ENCODE measurements at places on chromosomes 5 and 9. TPM values are rescaled to one million over a fixed set of nuclear protein-coding genes. Genes with fewer than 3 reads are reported as not detected.
A peak's percentile ranks its signal among the peaks of the same experiment; 100 is the strongest.

Gene BTNL8
- polyA plus RNA-seq: not detected

Gene SV2C
- under 0.01 TPM for polyA plus RNA-seq

Gene CARTPT
- polyA plus RNA-seq: not detected

Gene TAL2
- polyA plus RNA-seq: 0.10 TPM

Gene OR5C1
- polyA plus RNA-seq: not detected

Gene IL17B
- not detected for polyA plus RNA-seq

Gene FREM1
- not detected for polyA plus RNA-seq

GRCh38 chr9:101572316-101572715 lies 22.5 kb downstream of the PPP3R2 start:
- no peak for DNase-seq

GRCh38 chr9:133139246-133140173 lies 18.5 kb upstream of the RALGDS start:
- DNase-seq: no peak

- DNase-seq: no peak
Measured at GRCh38 chr9:77011973-77012821, 7.3 kb upstream of the FOXB2 start.

GRCh38 chr5:18370531-18370930 lies 736.3 kb downstream of the TAF11L14 start:
- no peak for DNase-seq

GRCh38 chr5:170640731-170641588 lies 137.1 kb downstream of the KCNIP1 start:
- DNase-seq: no peak

GRCh38 chr5:80963966-80964481 lies 3.9 kb downstream of the RASGRF2 start:
- no peak for DNase-seq

DNA sequence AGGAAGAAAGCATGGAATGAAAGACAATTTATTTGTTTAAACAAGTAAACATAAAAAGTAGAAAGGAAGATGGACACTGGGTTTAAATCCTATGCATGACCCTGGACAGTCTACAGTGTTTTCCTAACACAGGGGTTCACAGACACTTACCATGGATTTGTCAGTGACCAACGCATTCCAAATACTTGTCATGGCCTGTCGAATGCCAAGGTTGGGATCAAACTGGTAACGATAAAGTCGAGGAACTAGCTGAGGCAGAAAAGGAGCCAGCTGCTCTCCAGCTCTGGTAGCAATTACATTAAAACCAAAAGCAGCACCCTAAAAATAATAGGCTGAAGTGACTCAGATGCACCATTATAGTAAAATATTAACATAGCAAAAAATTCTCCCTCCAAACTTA lies 59.4 kb upstream of the OR2K2 start:
- DNase-seq: no peak

DNA sequence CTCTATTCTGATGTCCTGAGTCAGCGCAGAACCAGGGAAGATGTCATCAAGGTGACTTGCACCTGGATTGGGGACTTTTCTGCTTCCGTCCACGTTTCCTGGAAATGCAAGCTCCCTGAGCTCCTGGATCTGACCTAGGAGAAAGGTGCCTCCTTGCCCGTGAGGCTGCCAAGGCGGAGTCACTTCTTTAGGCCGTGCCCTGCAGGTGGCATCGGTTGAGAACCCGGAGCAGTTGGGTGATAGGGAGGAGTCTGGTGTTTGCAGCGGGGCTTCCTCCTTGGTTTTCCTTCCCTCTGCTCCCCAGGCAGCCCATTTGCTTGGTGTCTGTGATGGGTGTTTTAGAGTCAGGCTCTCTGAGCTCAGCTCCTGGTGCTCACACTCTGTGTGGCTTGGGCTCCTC lies 15.2 kb downstream of the NANS start:
- DNase-seq: no peak

- DNase-seq: peak; percentile 57
Measured at GRCh38 chr5:41097642-41098041, 26.5 kb upstream of the MROH2B start.

- DNase-seq: no peak
Measured at GRCh38 chr5:335740-336038, 14.2 kb downstream of the AHRR start.

GRCh38 chr5:160250826-160251225 lies 21.5 kb downstream of the FABP6 start:
- DNase-seq: no peak

- no peak for DNase-seq
Measured at GRCh38 chr5:142740474-142741242, 29.5 kb upstream of the ARHGAP26 start.
